ENCODE measurements at places on chromosomes 7 and 10. TPM values are rescaled to one million over a fixed set of nuclear protein-coding genes. Genes with fewer than 3 reads are reported as not detected.
A peak's percentile ranks its signal among the peaks of the same experiment; 100 is the strongest.

- no peak for DNase-seq
Measured at GRCh38 chr7:87615197-87615596, 13.0 kb upstream of the RUNDC3B start.

DNA sequence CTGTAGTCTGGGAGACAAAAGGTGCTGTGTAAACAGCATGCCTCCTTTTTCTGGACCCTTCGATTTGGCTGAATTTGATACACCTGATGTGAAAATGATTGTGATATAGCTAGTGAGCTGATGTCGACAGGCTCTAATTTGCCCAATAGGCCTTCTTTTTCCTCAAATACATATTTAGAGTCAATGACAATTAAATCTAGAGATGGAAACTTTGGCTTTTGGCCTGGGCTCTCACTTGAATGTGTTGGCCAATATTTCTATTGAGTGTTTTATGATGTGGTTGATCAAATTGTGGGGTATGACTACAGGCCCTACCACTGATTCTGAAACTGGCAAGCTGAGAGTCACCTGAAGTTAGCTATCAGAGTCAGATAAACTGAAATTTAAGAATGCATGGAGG, 151.8 kb upstream of the MEOX2 start:
- DNase-seq, result no peak

DNA sequence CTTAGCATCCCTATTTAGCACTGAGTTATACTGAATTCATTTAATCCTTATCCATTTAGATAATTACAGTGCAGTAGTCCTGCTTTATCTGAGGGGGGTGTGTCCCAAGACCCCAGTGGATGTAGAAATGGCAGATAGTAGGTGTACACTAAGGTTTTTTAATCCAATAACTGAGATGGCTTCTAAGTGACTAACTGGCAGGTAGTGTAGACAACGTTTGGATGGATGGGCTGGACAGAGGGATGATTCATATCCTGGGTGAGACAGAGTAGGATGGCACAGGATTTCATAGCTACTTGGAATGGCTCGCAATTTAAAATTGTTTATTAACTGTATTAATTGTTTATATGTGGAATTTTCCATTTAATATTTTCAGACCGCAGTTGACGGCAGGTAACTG, 295.6 kb downstream of the CCDC3 start:
- DNase-seq, result no peak

GRCh38 chr7:132061937-132062336, 505.5 kb upstream of the PODXL start:
- no peak for DNase-seq

DNA sequence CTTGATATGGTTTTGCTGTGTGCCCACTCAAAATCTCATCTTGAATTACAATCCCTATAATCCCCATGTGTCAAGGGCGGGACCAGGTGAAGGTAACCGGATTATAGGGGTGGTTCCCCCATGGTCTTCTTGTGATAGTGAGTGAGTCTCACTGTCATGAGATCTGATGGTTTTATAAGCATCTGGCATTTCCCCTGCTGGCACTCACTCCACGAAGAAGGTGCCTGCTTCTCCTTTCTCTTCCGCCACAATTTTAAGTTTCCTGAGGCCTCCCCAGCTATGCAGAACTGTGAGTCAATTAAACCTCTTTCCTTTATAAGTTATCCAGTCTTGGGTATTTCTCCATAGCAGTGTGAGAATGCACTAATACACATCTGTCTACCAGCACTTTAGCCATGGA, 109.5 kb upstream of the SDK1 start:
- DNase-seq, result no peak

GRCh38 chr10:62582101-62582705, 208.0 kb downstream of the ZNF365 start:
- no peak for DNase-seq

GRCh38 chr10:24731942-24732341, 8.3 kb upstream of the ARHGAP21 start:
- DNase-seq, result no peak

- no peak for DNase-seq
Measured at GRCh38 chr7:115728518-115728917, 302.0 kb downstream of the TFEC start.

- DNase-seq, result no peak
Measured at GRCh38 chr7:143188994-143189393, 5.8 kb downstream of the TAS2R39 start.

GRCh38 chr10:129941199-129942018, 22.7 kb downstream of the EBF3 start:
- DNase-seq, result no peak

- DNase-seq, result peak; percentile 92
Measured at GRCh38 chr10:103580430-103580829, 86.9 kb downstream of the NEURL1 start.

DNA sequence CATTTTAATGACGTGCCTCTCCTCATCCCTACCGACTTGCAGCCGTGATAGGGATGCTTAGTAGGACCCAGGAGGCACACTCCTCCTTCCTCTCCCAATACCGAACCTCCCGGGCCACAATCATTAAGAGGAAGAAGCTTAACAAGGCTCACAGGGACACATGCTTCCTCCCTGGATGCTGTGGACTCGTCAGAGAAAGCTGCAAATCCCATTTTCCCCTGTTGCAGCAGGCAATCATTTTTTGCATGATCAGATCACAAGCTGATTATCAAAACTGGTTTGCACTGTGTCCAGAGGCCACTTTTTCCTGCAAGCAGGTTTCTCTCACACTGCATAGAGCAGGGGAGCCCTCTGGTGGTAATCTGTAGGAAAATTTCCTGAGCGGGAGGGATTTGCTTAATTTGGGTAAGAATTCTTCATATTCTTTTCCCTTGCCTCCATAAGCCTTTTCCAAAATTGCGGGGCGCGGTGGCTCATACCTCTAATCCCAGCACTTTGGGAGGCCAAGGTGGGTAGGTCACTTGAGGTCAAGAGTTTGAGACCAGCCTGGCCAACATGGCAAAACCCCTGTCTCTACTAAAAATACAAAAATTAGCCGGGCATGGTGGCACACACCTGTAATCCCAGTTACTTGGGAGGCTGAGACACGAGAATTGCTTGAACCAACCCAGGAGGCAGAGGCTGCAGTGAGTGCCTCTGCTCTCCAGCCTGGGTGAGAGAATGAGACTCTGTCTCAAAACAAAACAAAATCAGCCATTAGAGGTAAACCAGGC, 16.1 kb upstream of the LAMB4 start:
- DNase-seq, result peak; percentile 12

DNA sequence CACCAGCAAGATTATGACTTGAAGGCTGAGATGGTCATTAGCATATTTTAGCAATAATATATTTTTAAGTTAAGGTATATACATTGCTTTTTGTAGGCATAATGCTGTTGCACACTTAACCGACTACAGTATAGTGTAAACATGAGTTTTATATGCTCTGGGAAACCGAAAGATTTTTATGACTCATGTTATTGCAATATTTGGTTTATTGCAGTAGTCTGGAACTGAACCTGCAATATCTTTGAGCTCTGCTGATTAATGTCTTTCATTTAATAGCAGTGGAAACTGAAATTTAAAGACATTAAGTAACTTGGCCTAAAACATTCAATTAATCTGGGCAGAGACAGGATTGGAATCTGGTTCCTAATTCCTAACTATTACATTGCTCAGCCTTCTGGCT, 266.7 kb upstream of the PLXDC2 start:
- no peak for DNase-seq

GRCh38 chr7:3010161-3010560, 33.5 kb downstream of the CARD11 start:
- no peak for DNase-seq

DNA sequence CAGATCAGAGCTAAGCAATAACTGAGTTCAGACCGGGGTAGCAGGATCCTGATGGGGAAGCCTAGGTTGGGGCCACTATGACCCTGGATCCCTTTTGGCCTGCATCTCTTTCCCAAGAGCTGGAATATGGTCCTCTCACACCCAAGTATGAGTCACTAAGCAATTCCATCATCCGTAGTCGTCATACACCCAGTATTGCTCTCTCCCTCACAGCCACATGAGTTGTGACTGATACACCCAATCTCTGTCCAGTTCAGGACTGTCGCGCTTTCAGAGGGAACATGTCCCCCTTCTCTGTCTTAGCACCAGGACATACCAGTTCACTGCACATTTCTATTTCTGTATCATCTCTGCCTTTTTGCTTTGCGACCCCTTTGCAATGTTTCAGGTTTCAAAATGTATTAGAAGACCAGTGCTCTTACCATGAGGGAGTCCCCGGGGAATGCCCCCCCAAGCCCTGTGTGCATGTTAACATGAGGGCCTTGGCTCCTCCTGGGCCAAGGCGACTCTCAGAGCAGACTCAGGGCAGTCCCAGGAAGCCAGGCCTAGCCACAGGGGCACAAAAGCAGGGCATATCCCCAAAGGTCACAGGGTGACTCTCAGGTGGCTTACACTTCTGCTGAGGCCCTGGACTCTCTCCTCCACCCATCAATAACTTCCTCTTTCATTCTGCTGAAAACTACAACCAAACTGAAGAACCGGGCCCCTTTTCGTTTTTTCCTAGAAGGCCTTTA, 75.3 kb upstream of the SAMD8 start:
- DNase-seq, result no peak

GRCh38 chr7:123917878-123918277, 7.2 kb upstream of the SPAM1 start:
- no peak for DNase-seq

- no peak for DNase-seq
Measured at GRCh38 chr7:22143491-22143890, 197.8 kb upstream of the CDCA7L start.

- DNase-seq, result peak; percentile 70
Measured at GRCh38 chr7:135320268-135320667, 86.6 kb downstream of the STRA8 start.

GRCh38 chr7:874031-874749, 2.2 kb upstream of the GET4 start:
- no peak for DNase-seq

Gene TRIM73
- total RNA-seq, result 1.1 TPM

Gene GNAT3
- not detected for total RNA-seq

Gene SFTPA1
- not detected for total RNA-seq

Gene H2BK1
- not detected for total RNA-seq

Gene FOXI2
- not detected for total RNA-seq

Gene HECW1
- total RNA-seq, result 3.9 TPM

Gene SP4
- total RNA-seq, result 9.8 TPM

Gene NPSR1
- not detected for total RNA-seq

Gene NACAD
- 1.5 TPM for total RNA-seq

Gene NFE2L3
- 2.0 TPM for total RNA-seq

Gene ASIC3
- total RNA-seq, result 2.9 TPM
